K562 (cell line): ENCODE measurements at places on chromosomes 11 and 22. TPM values are rescaled to one million over a fixed set of nuclear protein-coding genes. Genes with fewer than 3 reads are reported as not detected.
A peak's percentile ranks its signal among the peaks of the same experiment; 100 is the strongest.

- H3K4me1 ChIP-seq: no peaks in the 10 kb centered on the region
These were observed 42.0 kb downstream of the SGSM3 start for GRCh38 chr22:40412441-40412840.

DNA sequence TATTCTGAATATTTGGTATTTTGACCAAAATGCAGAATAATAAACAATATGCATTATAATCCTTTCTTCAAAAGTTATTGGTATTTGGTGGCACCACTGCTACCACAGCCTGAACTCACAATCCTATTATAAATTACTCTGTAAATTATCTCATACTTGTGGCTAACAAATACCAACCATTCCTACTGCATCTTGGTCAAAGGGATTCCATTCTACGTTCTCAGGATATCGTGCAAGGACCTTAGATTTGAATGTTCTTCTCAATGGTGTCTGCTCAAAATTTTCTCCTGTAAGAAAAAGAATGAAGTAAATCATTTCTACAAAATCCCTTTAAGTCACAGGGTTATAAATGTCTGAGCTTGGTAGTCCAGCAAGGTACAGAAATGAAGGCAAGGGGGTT is 58.7 kb downstream of the DENND5A start:
- DNase-seq: no peak
- no peak overlapping the region for H3K27ac ChIP-seq
- no peaks in the 10 kb centered on the region for H3K27me3 ChIP-seq

DNA sequence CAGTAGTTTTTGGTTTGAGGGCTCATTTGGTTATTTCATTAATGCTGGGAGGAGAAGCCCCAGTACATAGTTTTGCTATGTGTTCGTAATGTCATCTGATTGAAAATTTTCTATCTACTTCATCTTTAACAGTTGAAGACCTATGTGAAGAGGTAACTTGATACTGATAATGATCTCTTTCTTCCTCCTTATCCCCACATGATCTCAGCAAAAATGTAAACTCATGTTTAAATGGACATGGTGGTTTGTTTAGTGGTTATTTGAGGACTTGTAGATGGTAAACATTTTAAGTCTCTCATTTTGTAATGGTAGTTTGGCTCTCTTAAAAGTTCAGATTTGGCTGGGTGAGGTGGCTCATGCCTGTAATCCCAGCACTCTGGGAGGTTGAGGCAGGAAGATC is 53.7 kb upstream of the SPTBN2 start:
- no peaks in the 10 kb centered on the region for H3K36me3 ChIP-seq
- no peak overlapping the region for H3K27ac ChIP-seq
- no peak for DNase-seq
- H3K27me3 ChIP-seq: no peaks in the 10 kb centered on the region
- H3K4me1 ChIP-seq: no peaks in the 10 kb centered on the region

- H3K27me3 ChIP-seq: no peaks in the 10 kb centered on the region
- no peaks in the 10 kb centered on the region for H3K36me3 ChIP-seq
- no peak overlapping the region for H3K27ac ChIP-seq
- no peak for DNase-seq
These were observed 6.1 kb downstream of the CATSPER1 start for GRCh38 chr11:66020212-66020611.

- DNase-seq: peak; percentile 29
- H3K4me1 ChIP-seq: no peaks in the 10 kb centered on the region
- H3K27ac ChIP-seq: no peak overlapping the region
- peaks cover 2% of the 10 kb centered on the region; the same call in 1 of the 3 replicates for H3K27me3 ChIP-seq
- no peak overlapping the region for H3K4me3 ChIP-seq
- no peaks in the 10 kb centered on the region for H3K36me3 ChIP-seq
These were observed 50.0 kb upstream of the POU2AF1 start for GRCh38 chr11:111429066-111429506.

DNA sequence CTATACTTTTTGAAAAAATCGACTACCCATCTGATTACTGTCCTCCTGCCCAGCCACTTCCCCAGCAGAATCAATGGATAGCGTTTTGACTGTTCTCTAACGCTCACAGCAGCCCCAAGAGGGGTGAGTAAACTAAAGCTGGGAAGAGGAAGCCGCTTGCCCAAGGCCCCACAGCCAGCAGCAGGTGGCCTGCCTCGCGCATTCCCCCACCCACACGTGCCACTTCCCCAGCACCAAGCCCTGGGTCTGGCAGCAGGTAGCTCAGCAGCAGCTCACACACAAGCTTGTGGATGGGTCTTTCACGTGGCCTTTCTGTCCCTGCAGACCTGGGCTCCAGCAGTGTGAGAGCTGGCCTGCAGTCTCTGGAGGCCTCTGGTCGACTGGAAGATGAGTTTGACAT is 34.3 kb downstream of the TOM1 start:
- H3K4me3 ChIP-seq: no peak overlapping the region
- H3K4me1 ChIP-seq: peaks cover 15% of the 10 kb centered on the region
- H3K27ac ChIP-seq: no peak overlapping the region
- H3K36me3 ChIP-seq: peaks cover 41% of the 10 kb centered on the region; the same call in 2 of the 3 replicates

MED17 gene
- total RNA-seq: 34.7 and 35.0 TPM in 2 replicates

WT1 gene
- total RNA-seq: 27.1 and 29.3 TPM in 2 replicates

EMID1 gene
- 5.7 and 7.2 TPM in 2 replicates for total RNA-seq
